ENCODE measurements at places on chromosomes 3 and 15.

- no peak for DNase-seq
Observed at GRCh38 chr15:88736204-88736603, 67.0 kb upstream of the ACAN start.

DNA sequence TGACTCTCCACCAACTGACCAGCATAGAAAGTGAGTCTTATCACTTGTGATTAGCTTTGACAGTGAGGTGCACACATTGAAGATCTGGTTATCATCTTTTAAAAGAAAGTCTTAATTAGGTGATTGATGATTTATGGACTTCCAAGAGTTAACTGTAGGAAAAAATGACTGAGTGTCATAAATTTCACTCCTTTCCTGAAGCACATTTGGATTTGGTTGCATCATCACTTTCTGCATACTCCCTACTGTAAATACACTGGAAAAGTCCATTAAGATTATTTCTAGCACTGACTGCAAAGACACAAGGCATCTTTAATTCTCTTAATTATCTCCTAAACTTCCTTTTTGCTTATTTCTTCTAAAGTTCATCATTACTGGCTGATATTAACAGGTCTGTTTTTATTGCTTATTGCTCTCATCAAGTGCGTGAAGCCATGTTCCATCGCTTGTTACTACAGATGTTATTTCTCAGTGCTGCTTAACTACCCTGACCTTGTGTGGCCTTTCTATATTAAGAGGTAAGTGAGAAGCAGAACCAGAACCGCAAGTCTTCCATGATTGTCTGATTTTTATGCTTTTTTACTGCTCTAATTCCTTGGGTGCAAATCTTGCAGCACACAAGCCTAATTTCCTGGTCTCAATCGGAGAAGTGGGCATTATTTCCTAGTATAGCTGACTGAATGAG lies 153.2 kb downstream of the MEIS2 start:
- DNase-seq, result no peak

GRCh38 chr15:27219636-27220035 lies 248.7 kb downstream of the GABRG3 start:
- DNase-seq, result no peak

GRCh38 chr15:90046911-90047392 lies 45.8 kb downstream of the ZNF710 start:
- no peak for DNase-seq

GRCh38 chr3:71251156-71251775 lies 332.3 kb downstream of the FOXP1 start:
- DNase-seq, result no peak

DNA sequence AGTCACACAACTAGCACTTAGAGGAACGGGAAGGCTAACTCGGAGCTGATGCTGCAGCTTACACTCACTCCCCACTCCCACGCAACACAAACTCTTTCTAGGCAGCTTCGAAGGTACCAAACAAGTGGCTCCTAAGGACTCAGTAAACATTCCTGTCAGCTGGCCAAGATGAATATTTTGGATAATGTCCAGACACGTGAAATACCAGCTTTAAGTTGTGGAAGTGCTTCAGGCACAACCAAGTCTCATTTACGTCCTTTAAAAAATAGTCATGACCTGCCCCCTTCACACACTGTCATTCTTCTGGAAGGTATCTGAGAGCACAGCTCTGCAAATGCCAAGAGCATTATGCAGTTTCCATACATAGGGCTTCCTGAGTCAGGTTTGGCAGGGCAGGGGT lies 1005.9 kb upstream of the CFAP20DC start:
- DNase-seq, result no peak

DNA sequence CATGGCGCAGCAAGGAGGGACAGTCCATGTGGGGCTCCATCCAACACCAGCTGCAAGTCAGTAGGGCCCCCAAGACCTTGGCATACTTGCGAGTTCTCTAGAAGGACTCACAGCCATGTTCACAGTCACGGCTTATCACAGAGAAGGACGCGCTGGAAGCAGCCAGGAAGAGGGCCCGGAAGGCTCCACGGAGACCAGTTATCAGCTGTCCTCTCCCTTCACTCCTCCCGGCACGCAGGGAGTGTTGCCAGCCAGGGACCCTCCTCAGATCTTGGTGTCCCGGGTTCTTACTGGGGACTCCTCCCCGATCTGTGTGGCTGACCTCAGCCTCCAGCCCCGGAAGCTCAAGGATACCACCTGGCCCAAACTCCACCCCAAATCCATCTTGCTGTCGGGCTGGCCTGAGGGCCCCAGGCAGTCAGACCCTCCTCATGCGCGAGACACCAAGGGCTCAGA lies 68.0 kb downstream of the SLTM start:
- no peak for DNase-seq
